D341Med (cell line): ENCODE measurements at places on chromosomes 1 and 21.

- DNase-seq, result no peak
Measured at GRCh38 chr1:1306070-1306660, 1.6 kb downstream of the ACAP3 start.

DNA sequence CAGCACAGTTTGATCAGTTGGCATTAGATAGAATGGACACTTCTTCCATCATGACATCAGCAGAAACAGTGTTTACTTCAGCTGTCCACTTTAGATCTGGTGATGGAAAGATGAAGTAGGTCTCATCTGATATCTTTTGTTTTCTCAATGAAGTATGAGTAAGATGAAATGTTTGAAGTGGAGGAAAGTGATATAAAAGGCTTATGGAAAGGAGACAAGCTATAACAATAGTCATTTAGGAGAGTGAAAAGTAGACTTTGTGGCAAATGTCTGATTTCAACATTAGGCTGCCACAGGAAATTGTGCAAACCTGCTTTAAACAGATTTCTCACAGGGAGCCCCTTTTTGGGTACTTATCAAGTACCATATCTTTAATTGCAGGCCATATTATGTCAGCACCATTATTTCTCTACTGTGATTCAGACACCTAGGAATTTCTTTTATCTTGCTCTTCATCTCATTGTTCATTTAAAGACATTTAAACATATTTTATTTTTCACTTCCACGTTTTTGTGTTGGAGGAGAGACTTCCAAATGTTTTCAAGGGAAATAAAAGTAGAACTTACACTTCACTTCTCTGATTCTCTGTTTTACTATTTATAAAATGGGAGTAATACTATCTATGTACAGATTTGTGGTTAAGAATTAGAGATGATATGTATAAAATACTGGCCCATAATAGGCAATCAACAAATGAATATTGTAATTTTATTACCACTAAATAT lies 18.1 kb downstream of the PDC start:
- DNase-seq, result no peak

DNA sequence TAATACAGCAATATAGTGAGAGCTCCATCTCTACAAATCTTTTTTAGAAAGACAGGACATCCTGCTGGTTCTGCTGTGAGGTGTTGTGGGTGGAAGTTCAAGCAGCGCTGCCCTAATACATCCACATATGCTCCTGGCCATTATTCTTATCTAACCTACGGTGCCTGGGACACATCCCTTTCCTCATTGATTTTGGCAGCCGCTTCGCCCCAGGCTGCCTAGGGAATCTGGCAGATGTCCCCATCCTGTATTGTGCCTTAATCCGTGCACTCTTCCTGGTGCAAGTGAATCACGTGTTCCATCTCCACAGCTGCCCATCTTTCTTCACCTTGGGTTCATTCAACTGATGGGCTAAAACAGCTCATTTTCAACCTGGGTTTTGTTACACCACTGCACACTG lies 3.1 kb upstream of the UBE2G2 start:
- DNase-seq, result peak; percentile 52

DNA sequence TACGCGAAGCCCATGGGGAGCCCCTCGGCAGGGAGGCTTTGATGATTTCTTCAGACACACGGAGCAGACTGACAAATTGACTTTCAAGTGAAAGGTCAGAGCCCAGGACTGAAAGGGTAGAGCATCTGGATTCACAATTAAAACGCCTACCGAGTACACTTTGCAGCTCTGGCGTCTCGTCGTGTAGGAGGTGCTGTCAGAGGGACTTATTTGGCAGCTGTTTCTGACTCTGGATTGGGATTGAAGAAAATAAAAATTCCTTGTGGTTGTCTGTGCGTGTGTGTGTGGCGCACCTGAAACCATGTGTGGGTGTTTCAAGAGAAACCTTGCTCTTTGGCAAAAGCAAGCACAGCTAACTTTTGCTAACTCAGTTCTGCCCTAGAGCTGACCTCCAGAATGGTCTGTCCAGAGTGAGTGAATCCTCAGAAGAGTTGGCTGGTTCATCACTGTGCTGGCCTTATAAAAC lies 348.7 kb downstream of the HLX start:
- no peak for DNase-seq

GRCh38 chr1:187236676-187237075 lies 407.9 kb downstream of the PLA2G4A start:
- no peak for DNase-seq

DNA sequence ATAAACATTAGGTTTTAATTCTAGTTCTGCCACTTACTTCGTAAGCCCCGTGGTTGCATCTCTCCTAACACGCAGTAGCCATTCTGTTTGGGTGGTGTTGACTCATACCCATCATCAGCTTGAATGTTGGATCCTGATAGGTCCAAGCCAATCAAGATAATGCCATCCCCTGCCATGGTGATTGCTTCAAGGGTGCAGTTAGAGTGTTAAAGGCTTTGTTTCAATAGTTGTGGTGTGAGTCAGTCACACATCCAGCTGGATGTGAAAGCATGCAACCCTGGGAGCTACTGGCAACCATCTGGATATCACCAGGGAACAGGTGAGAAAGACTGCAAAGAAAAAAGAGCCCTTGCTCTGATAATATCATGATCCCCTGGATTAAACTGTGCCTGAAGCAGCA lies 69.1 kb downstream of the OMA1 start:
- DNase-seq, result no peak

DNA sequence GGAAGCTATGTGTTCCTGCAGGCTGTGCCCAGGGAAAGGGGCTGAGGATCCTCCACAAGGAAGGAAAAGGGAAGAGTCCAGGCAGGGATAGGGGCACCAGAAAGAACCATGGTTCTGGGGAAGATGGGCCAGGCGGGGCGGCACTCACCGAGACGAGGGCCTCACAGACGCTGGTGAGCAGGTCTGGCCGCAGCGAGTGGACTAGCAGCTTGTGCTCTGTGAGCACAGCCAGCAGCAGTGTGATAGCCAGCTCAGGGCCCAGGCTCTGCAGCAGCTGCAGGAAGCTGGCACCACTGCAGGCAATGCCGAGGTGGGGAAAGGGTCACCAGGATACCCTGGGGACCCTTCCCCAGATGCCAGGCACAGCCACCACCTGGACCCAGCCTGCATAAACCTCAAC lies 5.8 kb downstream of the DENND4B start:
- no peak for DNase-seq
